ENCODE measurements at places on chromosomes 11 and 22.
A peak's percentile ranks its signal among the peaks of the same experiment; 100 is the strongest.

DNA sequence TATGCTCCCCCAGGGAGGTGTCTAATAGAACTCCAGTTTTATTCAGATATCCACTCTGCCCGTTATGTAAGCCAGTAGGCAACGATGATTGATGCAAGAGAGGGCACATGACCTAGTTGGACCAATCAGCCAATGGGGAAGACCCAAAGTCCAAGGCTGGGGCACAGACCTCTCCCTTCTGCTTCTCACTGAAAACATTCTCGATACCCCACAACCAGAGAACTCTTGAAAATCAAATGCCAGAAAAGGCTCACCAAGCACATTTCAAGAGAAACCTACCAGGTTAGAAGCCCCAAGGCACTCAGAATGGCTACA is 7.4 kb downstream of the HIRA start:
- no peak for DNase-seq

GRCh38 chr11:37972691-37973090 is 1374.7 kb upstream of the RAG2 start:
- peak; percentile 4 for DNase-seq

DNA sequence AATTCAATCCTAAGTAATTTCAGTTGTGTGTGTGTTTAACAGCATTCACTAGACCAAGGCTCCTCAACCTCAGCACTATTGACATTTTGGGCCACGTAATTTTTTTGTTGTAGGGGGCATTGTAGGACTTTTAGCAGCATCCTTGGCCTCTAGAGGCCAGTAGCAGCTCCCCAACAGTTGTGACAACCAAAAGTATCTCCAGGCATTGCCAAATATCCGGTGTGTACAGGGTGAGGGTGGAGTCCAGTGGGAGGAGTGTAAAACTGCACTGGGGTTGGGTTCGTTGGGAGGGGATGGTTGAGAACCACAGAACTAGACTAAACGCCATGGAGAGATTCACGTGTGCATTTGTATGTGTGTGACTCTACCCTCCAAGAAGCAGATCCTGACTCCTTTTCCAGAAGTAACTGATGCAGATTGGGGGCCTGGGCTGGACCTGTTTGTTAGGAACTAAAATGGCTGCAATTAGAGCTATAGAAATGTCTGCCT is 5.9 kb upstream of the PHF21A start:
- DNase-seq: peak; percentile 45

GRCh38 chr22:38172832-38173640 is 8.6 kb downstream of the PLA2G6 start:
- DNase-seq: no peak

- DNase-seq: no peak
These were observed 14.0 kb downstream of the GRAMD4 start for GRCh38 chr22:46634011-46634699.

- DNase-seq: no peak
These were observed 114.9 kb downstream of the ARHGAP32 start for GRCh38 chr11:129077191-129077590.

GRCh38 chr11:29214833-29215232 is 802.0 kb downstream of the KCNA4 start:
- peak; percentile 50 for DNase-seq

- DNase-seq: peak; percentile 67
These were observed 668 bp downstream of the MADD start for GRCh38 chr11:47270331-47271271.

DNA sequence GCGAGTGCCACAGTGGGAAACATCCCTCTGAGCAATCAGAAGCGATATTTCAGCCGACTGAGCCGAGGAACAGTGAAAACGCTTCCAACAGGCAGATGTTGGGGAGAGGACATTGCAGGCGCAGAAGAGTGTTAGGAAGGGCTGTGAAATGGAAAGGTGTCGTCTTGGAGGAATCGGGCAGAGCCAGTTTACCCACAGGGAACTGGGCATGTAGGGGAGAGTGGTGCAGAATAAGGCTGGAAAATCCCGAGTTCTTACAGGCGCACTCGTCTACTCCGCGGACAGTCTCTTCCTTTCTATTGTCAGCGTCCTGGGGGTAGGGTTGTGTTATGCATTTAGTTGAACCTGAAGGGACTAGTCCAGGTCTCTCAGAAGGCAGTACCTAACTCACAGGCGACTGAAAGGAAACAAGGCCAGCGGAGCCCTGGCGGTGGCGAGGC is 1.1 kb upstream of the APLP2 start:
- no peak for DNase-seq

- DNase-seq: no peak
These were observed 4.1 kb downstream of the OMP start for GRCh38 chr11:77106759-77107158.

DNA sequence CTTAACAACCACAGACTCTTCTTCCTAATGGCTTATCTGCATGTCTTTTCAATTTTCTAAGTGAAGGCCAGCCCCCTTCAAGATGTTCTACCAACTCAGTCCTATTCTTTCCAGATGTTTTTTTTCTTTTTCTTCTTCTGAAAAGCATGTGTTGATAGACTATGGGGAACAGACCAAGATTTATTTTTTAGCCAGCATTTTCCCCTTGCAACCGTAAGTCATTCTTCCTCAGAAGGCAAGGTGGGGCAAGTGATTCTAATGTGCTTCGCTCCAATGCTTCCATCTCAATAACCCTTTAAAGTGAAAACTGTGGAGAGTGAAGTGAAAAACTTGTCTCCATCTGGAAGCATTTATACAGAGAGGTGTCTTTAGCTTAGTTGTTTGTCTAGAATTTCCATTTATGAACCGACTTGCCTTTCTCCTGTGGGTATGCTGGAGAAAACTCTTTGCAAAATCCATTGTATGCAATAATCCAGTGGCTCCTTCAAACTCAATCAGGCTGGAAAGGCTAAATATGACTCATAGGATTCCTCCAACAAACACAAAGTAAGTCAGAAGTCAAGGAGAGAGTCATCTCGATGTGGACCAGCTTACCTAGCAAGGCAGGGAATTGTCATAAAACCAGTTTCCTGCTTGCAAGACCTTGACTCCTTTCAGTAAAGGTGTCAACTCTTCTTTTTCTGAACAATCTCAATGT is 83.7 kb downstream of the MAML2 start:
- DNase-seq: peak; percentile 77
